Cardiac fibroblast (primary cell): ENCODE measurements at places on chromosomes 11 and 22.

DNA sequence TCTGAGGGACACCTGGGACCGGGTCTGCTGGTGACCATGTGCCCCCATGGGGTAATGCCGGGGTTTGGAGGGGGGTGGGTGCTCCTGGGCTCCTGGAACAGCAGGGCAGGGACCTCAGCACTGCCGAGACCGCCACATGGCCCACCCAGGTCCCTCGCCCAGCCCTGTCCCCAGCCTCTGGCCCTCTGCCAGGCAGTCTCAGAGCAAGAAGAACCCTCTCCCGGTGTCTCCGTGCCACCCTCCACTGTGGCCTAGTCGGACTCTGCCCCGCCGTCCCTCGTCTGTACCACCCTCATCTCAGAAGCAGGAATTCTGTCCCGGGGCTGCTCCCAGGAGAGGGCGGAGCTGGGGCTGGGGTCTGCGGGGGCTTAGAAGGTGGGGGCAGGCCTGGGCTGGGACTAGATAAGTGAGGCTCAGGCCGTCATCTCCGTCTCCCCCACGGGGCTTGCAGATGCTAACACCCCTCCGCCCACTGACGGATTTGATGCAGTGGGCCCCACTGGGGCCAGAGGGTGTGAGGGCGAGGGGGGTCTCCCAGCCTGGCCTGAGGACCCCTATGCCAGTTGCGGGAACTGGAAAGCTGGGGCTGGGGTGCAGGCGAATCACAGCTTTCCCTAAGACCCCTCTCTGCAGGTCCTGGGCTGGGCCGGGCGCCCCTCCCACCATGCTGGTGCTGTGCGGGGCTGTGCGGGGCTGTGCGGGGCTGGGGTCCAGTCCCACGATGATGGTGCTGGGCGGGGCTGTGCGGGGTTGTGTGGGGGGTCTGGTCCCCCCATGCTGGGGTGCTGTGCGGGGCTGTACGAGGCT, 1.1 kb downstream of the MUC5AC start:
- DNase-seq: no peak

DNA sequence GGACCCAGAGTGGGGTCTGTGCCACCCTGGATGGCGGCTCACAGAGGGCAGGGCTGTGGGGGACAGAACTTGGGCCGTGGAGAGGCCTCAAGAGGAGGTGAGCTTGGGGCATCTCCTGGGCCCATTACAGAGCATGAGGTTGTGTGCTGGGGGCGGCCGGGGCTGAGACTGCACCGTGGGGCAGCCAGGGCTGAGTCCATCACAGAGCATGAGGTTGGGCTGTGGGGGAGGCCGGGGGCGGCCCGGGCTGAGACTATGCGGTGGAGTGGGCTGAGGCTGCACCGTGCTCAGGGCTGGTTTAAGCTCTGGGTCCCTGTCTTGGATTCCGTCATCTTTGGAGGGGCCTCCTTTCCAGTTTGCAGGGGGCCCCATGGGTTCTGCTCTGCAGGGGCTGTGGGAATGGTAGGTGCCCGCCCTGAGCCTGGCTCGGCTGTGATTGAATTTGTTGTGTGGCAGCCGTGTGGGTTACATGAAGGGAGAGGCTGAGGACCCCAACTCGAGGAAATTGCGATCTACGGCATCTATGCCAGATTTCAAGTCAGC, 38.1 kb upstream of the MUC5AC start:
- DNase-seq: no peak

DNA sequence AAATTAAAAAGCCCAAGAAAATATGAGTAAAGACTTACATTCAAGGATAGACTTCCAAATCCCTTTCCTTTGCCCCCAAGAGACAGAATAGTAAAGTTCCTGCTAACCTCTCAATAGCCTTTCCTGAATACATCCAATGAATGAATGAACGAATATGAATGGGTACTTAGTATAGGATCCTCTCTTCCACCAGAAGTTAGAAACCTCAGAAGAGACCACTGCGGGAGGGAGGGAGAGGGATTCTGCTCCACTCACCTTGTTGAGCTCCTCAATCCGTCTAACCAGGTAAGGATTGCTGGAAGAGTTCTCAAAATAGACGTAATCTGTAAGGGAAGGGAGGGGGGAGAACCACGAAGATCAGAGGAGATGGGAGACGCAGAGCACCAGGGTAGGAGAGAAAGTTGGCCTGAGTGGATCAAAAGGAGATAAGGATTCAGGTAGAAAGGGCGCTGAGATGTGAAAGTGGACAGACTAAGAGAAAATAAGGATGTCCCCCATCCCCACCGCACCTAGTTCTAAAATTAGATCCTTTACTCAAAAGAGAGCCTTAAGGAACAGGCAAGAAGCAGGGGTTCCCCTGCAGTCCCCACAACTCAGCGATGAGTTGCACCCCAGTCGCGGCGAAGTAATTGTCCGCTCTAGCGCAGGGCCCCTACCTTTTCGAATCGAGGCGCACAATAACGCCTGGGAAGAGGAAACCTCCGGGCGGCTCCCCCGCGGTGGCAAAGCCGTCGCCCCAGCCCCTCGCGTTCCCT, 1.1 kb downstream of the MTA2 start:
- no peak for DNase-seq

DNA sequence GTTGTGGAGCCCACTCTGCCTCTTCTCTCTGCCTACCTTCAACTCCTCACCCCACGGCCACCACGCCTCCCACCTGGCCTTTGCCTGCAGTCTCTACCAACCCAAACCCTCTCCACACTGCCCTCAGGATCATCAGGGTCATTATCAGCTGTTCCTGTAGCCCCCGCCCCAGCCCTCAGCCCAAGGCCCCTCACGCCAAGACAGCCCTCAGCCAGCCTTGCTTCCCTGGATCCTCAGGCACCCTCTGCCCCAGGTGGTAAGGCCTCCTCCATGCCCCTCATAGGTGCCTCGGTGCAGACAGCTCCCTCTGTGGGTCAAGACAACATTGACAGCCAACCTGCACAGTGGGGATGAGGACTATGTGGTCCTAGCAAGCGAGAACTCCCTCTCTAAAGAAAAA, 1.7 kb downstream of the SBF1 start:
- no peak for DNase-seq

DNA sequence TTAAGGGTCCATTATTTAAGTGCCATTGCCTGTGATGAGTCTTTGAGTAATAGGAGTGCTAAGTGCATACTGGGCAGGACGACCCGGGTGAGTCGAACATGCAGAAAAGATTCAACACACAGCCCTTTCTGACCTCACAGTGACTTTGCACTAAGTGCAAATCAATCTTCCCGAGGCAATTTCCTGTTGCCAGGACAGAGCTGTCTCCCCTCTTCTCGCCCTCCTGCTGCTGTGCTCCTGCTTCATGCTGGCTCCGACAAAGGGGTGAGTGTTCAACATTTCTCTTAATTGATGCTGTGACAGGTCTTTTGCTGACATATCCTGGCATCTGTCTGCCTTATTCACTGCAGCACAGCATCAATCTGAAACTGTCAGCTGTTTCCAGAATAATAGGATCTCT, 42.0 kb downstream of the MCHR1 start:
- no peak for DNase-seq

- no peak for DNase-seq
These were observed 6.2 kb downstream of the ME3 start for GRCh38 chr11:86666193-86666592.

GRCh38 chr11:96168623-96169022, 174.4 kb downstream of the MAML2 start:
- DNase-seq: peak; percentile 97

DNA sequence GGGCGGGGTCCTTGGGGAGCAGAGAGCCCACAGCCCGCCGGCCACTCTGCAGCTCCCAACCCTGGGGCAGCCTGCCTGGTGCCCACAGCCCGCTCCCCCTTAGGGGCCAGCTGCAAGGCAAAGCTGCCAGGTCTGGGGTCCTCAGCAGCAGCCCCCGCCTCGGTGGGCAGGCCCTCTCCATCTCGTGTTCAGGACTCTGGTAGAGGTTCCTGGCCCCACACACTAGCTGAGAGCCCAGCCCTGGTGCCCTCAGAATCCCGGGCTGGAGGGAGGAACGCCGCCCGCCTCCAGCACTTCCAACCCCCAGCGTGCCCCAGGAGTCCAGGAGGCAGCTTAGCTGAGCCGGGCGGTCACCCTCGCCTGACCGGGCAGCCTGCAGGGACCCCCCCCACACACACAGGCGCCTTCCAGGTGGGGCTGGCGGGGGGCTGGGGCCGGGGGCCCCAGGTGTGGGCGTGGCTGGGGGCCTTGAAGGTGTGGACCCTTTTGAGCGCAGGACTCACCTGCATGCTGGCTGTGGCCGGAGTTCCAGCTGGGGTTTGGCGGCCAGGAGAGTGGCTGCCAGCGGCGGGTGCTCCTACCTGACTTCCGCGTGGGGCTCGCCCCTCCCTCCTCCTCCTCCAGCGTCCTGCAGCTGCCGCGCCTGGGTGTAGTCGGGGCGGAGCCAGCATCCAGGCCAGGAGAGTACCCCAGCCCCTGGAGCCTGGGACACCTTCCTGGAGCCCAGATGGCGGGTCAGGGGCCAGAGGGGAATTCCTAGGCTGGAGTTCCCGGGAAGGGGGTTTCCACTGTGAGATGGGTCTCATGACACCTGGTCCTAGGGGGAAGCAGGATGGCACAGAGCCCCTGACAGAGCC, at the start of gene ANO9:
TSS of gene ANO9 (minus strand) at position 594 of the 857 bp plus-strand sequence. CDS start at position 509, 85 bp downstream.
- no peak for DNase-seq

DNA sequence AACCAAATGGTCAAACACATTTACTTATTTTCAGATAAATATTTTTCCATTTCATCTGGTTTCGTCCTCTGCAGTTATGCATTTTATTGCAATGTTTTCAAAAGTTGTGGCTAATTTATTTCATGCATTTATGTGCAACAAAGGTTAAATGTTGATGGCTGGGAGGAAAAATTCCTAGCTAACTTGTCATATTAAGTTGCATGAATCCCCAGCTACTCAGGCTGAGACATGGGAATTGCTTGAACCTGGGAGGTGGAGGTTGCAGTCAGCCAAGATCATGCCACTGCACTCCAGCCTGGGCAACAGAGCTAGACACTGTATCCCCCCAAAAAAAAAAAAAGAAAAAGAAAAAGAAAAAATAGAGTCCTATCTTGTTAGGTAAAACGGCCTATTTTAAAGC, 1862.4 kb upstream of the RAG2 start:
- DNase-seq: peak; percentile 83

DNA sequence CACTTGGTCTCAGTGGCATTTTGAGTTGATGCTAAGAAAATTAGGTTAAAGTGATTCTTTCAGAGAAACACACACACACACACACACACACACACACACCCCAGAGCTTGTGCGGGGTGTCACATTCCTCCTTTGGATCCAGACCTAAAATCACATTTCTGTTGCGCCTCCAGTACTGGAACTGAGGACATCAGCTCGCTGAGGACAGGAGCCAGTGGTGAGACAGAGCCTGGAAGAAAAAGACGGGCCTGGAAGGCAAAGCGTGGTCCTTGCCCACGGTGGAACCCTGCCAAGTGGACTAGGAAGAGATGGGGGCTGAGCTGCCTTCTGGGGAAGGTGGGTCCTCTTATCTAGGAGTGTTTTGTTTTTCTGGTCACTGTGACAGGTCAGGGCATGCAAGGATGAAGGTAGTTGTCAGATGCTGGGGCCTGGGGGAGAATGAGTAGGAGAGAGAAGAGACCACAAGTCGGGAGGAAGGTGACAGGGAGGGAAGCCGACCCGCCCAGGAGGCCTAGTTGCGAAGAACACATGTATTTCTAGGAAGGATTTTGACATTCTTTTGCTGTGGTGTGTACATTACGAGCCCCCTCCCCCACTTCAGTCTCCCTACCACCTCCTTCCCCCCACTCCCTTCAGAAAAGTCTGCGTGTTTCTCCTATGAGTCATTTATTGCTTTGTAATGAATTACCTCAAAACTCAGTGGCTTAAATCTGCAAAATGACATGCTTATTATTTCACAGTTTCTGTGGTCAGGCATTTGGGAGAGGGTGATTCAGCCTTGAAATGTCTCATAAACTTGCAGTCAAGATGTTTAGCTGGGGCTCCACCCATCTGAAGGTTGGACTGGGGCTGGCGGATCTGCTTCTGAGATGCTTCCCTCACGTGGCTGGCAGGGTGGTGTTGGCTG, 4.8 kb upstream of the ELFN2 start:
- peak; percentile 98 for DNase-seq

GRCh38 chr11:16125796-16126195, 230.6 kb downstream of the SOX6 start:
- no peak for DNase-seq

GRCh38 chr11:76410851-76411357, 29.8 kb downstream of the GVQW3 start:
- DNase-seq: no peak

DNA sequence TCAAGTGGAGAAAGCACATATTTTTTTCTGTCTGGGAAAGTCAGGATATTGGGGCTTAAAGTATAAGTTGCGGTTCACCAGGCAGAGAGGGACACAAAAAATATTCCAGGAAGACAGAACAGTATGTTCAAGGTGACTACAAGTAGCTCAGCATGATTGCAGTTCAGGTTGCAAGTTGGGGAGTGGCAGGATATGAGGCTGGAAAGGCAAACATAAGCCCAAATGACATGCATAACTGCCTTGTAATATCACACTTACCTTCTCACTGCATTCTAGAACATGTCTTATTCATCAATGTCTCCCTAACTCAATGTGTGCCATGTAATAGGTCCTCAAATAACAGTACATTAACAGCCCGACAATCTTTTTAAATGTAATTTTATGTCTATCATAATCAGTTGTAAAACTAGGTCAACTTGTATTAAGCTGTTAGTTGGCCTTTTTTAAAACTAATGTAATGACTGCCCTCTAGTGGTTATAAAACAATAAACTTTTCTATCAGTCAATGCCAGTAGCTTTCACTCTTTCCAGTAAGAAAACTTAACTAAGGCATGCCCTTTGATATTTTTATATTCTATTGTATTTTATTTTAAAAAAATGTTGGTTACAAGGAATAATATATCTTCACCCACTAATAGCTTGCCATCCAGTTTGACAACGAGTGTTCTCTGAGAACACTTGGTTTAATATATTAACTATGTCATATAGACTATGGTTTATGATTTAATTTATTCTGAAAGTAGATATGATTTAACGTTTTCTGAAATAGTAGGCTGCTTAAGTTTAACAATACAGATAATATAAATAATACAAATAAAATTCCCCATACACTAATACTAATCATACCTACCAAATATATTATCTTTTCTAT, 39.4 kb upstream of the CFAP300 start:
- peak; percentile 71 for DNase-seq

DNA sequence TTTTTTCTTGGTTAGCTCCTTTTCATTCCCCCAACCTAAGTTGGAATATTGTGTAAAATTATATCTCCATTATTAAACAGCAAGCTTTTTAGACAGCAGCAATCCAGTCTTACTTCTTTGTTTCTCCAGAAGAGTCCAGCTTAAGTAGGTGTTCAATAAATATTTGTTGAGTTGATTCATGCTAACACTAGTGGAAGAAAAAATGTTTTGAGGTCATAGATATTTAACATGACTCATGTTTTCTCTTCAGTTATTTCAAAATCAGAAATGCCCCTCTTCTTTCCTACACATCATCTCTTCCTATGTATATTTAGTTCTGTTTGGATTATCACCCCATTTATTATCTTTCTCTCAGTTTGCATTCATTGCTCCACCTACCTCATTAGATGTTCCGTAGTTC, 20.3 kb downstream of the CCDC83 start:
- DNase-seq: peak; percentile 76

GRCh38 chr11:123587044-123587443, 67.4 kb downstream of the SCN3B start:
- DNase-seq: no peak

GRCh38 chr11:119903821-119904220, 174.8 kb upstream of the NECTIN1 start:
- no peak for DNase-seq
